ENCODE measurements at places on chromosomes 2 and 18. TPM values are rescaled to one million over a fixed set of nuclear protein-coding genes. Genes with fewer than 3 reads are reported as not detected.

The GAD1 gene
- total RNA-seq, result not detected

The KRTCAP3 gene
- not detected for total RNA-seq

The IL36B gene
- not detected for total RNA-seq

The ACTR1B gene
- 34.2 TPM for total RNA-seq

The MLPH gene
- total RNA-seq, result 13.9 TPM

The EFEMP1 gene
- 164 TPM for total RNA-seq

The RFTN2 gene
- total RNA-seq, result 2.3 TPM

The ZNF407 gene
- 25.6 TPM for total RNA-seq

The DSEL gene
- total RNA-seq, result 100 TPM

The STEAP3 gene
- 18.9 TPM for total RNA-seq

The FSIP2 gene
- under 0.01 TPM for total RNA-seq

The CDK15 gene
- total RNA-seq, result 33.0 TPM

The GPR39 gene
- 9.0 TPM for total RNA-seq

The DCDC2C gene
- total RNA-seq, result not detected

- peak; percentile 91 for DNase-seq
Measured at GRCh38 chr2:196278491-196278911, 107.1 kb upstream of the STK17B start.

DNA sequence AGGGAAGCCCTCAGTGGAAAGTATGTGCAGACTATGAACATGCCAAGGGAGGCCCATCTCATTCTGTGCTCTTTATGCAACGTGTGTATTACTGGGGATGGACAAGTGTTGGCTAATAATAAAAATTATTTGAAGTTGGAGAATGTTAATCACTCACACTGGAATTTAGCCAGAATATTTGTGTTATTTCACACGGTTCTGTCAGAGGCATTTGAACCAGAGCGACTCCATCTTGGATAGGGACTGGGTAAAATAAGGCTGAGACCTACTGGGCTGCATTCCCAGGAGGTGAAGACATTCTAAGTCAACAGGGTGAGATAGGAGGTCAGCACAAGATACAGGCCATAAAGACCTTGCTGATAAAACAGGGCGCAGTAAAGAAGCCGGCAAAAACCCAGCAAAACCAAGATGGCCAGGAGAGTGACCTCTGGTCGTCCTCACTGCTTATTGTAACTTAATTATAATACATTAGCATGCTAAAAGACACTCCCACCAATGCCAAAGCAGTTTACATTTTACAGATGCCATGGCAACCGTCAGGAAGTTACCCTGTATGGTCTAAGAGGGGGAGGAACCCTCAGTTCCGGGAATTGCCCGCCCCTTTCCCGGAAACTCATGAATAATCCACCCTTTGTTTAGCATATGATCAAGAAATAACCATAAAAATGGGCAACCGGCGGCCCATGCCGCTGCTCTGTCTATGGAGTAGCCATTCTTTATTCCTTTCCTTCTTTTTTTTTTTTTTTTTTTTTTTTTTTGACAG lies 2.6 kb upstream of the FZD5 start:
- DNase-seq, result no peak

- DNase-seq, result no peak
Measured at GRCh38 chr2:51790854-51791253, 758.9 kb upstream of the NRXN1 start.

- DNase-seq, result peak; percentile 30
Measured at GRCh38 chr18:76405681-76406356, 89.2 kb downstream of the ZNF516 start.

DNA sequence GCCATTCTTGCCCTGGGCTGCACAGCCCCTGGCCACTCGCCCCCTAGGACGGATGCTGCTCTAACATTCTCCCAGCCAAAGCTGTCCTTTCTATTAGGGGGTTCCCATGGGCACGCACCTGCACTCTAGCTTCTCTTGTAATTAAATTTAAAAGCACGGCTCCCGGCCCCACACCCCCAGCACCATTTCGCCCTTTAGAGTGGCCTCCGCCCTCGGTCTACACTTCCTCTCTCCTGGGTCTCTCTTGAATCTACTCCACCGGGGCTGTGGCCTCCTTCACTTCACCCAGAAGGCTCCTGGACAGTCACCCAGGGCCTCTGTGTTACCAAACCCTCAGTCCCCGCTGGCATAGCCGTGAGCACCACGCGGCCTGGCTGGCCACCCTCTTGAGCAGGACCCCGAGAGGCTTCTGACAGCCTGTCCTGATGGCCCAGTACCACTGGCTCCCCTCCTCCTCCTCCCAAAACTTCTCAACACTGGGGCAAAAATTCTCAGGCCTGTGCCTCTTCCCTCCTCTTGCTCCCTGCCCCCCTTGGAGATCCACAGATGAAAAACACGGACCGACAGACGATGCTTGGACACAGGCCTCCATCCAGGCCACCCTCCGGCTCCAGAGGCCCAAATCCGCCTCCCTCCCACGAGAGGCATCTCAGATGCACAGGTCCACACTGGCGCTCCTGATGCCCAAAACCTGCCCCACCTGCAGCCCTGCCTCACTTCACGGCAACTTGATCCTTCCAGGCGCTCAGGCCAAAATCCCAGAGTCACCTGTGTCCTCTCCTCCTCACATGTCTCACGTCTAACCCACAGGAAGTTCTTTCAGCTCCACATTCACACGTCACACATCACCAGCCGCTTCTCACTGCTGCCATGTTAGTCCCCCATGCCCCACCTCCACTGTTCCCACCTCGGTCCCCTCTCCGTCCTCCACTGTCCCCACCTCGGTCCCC lies 6.9 kb upstream of the RAB17 start:
- DNase-seq, result no peak

GRCh38 chr18:79801217-79801616 lies 3.5 kb downstream of the KCNG2 start:
- no peak for DNase-seq

DNA sequence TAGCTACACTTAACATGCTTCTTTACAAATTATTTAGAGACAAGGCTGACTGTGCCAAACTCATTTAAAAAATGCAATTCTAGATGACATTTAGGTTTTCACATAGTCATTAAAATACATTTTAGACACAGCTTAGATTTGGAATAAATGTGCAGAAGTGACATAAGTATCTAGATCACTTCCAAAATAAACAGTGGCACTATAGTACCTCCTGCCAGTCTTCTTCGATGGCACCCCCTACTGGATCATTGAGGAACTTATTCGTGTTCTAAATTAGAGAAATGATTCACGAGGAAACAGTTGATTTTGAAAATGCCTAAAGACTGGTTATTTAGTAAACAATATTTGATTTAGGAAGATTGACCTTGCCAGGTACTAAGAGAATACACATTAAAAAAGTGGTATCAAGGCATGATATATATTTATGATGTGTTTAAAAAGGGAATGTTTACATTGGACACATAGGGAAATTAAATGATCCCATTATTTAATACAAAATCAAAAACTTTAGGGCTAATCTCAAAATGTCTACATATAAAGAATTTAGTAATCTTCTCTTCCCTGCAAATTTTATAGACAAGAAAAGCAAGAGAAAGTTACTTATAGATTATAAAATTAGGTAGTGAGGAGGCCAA lies 323.9 kb downstream of the XIRP2 start:
- DNase-seq, result peak; percentile 66

- peak; percentile 7 for DNase-seq
Measured at GRCh38 chr2:79855264-79856006, 342.6 kb downstream of the CTNNA2 start.

DNA sequence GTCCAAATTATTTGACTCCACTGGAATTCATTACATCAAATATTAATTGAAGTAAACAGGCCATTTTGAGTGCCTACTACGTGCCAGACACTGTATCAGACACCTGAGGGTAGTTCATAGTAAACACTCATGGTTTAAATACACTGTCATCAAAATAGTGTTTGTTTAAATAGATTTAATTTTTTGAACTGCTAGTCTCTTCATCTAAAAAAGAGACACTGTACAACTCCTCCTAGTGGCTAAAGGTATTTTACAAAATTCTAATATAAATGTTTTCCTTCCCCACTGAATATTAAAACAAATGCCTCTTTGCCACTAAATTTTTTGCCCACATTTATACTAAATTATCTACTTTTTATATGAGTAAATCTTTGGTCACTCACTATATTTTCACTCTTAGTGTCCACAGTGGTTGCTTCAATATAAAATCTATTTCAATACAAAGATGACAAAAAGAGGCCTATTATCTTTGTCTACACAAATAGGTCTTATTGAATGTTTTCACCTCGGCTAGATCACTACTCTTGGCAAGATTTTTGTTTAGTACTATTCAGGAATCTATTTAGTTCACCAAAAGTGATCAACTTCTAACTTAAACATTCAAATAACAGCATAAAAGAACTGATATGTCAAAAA lies 122.1 kb downstream of the TMEM247 start:
- DNase-seq, result peak; percentile 10

- DNase-seq, result no peak
Measured at GRCh38 chr2:109726379-109727270, 67.5 kb upstream of the RGPD5 start.

- peak; percentile 74 for DNase-seq
Measured at GRCh38 chr2:3626118-3626811, 31.4 kb downstream of the COLEC11 start.

DNA sequence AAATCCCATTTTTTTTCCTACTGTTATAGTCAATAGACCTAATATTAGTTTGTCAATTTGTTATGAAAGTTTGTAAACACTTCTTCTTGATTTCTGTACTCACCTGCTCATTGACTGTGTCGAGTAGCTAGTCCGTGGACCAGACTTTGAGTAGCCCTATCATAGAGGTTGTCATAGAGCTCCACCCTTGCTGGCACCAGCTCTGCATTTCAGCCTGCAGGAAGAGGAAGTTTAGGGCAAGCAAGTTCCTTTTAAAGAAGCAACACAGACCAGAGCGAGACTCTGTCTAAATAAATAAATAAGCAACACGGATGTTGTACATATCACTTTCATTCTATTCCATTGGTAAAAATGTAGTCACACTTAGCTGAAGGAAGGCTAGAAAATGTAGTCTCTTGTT lies 74.0 kb downstream of the MCFD2 start:
- DNase-seq, result no peak

DNA sequence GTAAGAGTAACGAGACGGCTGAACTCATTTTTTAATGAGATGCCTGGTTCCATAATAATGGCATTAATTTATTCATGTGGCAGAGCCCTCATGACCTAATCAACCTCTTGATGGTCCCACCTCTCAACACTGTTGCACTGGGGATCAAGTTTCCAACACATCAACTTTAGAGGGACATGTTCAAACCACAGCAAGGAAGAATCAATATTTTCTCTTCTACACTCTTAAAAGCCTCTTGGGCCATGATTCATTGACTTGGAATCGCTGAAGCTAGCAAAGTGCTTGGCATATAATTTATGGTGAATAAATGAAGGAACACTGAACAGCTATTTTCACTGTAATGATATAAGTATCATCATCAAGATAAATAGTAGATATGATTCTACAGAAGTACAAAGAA lies 333.0 kb downstream of the TNS1 start:
- DNase-seq, result peak; percentile 30

All from IMR-90 (cell line).